Stimulated activated CD4-positive, alpha-beta T cell treated with anti-CD3 and anti-CD28 coated beads, Interleukin-12 subunit alpha, Interleukin-12 subunit beta, amount 100 ng/mL, for 48 hours (primary cell): ENCODE measurements at places on chromosomes 6 and 20.
A peak's percentile ranks its signal among the peaks of the same experiment; 100 is the strongest.

- no peak for DNase-seq
Observed at GRCh38 chr6:46628498-46628897, 24.1 kb downstream of the CYP39A1 start.

- DNase-seq, result no peak
Observed at GRCh38 chr6:123967905-123968304, 164.2 kb downstream of the NKAIN2 start.

DNA sequence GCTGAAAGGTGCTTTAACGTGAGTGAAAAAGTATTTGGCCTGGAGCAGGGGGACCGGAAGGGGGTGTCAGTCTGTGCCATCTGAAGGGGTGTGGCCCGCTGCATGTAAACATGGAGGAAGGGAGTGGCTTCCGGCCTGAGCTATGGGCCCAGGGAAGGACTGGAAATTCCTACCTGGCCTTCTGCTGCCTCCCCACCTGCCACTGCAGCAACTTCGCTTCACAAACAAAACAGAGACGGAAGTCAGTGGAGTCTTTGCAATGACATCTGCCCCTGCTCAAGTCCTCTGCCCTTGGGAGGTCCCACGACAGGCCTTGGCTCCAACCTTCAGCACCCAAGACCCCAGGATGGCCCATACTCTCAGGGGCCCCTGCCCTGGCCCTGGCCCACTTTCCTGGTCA is 28.1 kb upstream of the FOXP4 start:
- no peak for DNase-seq

- no peak for DNase-seq
Observed at GRCh38 chr20:58076405-58076804, 152.0 kb downstream of the ANKRD60 start.

- DNase-seq, result peak; percentile 88
Observed at GRCh38 chr6:14743474-14744211, 502.2 kb upstream of the JARID2 start.

DNA sequence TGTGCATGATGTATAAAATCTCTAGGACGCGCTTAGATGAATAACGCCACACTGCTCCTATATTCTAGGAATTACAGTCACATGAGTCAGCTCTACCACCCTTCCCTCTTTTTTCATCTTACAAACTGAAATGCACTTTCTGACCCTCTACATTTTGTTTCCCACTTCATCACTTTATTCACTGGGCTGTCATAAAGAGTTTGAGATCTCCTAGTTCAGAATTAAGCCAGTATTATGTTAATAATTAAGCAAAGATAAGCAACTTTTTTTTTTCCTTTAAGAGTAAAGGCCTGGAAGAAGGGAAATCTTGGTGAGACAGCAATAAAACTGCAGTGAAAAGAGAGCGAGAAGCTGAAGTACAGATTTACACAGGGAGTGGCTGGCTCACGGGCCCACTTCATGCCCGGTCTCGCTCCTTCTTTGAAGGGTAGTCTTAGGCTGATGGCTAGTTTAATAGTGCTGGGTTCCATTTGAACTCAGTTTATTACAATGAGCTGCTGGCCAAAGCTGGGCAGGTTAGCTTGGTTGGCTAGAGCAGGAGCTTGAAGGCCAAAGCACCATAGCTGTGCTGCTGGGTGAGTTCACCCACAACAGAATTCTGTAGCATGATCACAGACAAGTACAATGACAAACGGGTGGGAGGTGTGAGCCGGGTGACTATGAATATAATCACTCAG is 110.6 kb downstream of the MAP7 start:
- DNase-seq, result no peak

DNA sequence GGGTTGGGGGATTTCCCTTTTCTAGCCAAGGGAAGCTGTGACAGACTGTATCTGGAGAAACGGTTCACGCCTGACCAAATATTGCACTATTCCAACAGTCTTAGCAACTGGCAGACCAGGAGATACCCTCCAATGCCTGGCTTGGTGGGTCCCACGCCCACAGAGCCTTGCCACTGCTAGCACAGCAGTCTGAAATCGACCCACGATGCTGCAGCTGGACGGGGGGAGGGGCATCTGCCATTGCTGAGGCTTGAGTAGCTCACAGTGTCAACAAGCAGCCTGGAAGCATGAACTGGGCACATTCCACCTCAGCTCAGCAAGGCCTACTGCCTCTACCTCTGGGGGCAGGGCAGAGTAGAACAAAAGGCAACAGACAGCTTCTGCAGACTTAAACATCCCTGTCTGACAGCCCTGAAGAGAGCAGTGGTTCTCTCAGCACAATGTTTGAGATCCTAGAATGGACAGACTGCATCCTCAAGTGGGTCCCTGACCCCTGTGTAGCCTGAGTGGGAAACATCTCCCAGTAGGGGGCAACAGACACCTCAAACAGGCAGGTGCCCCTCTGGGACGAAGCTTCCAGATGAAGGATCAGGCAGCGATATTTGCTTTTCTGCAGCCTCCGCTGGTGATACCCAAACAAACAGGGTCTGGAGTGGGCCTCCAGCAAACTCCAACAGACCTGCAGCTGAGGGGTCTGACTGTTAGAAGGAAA is 89.9 kb upstream of the ECI2 start:
- DNase-seq, result no peak

DNA sequence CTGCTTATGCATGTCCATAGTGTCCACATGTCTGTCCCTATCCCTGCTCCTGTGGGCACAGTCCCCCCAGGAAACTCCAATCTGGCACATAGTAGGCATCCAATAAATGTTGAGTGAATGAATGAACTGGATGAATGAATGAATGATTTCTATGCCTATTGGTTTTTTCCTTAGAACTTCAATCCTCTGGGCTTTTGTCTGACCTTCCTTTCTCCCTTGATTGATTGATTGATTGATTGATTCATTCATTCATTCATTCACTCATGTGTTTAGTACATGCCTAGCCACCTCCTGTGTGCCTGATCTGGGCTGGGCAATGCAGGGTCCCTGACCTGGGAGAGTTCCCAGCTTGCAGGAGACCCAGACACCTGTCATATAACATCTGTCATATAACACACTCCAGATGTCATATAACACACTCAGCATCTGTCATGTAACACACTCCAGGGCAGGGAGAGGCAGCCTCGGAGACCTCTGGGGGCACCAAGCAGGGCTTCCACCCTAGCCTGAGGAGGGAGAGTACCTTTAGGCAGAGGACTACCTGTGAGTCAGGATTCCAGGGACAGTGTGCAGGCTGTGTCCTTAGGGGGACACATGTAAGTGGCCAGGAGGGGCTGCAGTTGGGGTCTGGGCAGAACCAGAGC is 17.9 kb downstream of the VSTM2L start:
- no peak for DNase-seq

DNA sequence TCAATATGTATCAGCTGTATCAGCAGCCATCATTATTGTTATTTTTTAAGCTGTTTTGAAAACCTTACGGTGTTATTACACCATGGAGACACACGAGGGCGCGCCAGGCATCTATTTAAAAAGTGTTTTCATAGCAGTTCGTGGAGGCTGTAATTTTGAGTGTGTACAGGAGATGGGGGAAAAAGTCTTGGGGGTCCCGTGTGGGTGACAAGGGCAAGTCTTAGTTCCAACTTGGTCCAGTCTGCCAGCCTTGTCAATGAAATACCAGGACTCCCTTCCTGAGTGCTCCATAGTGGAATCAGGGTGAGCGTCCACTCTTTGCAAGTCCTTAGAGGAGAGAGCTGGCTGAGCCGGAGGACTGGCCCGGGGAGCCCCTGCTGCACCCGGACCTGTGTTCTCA is 43.3 kb downstream of the SLC2A10 start:
- DNase-seq, result peak; percentile 42

DNA sequence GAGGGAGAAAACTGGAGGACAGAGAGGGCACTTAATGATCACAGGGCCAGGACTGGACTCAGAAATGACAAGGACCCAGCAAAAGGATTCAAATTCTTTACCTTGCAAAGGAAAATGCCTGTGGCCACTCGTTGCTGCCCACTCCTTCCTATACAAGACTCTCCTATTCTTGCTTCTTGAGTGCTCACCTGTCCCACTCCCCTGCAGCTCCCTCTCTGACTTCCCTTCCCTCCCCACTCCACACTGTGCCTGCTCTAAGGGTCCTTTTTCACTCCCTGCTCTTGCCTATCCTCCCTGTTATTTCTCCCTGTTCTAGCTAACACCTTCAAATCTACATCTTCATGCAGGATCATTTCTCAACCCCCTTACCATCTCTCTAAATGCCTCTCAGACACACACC is 56.1 kb downstream of the UNC5CL start:
- no peak for DNase-seq

GRCh38 chr20:12598894-12599293 is 409.9 kb upstream of the SPTLC3 start:
- no peak for DNase-seq

- no peak for DNase-seq
Observed at GRCh38 chr6:28205879-28206278, 19.2 kb upstream of the ZSCAN9 start.
